ENCODE measurements at places on chromosomes 6 and 20.

DNA sequence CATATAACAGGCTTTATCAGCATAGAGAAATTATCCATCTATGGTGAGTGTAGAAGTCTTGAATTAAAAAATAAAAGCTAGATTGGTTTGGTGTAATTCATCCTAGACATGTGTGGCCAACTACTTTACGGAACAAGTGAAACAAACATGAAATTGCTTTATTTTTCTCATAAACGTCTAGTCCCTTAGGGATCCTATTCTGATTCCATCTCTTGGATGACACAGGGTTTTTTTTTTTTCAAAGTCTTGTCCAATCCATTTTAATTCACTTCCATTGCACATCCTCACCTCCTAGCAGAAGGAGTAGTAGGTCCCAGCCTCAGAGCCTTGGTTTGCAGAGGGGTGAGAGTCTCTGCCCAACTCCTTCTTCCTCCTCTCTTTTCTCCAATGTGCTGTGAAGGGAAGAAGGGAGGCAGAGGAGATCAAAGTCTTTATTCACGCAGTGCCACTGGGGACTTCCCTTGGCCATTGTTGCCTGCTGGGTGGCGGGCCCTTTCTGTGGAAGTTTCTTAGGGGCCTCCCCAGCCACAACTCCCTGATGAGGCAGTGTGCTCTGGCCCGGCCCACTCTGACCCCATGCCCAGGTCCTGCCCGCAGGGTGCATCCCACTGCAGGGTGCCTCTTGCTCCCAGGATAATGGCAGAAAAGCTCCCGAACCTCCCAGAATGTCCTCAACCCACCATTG is 104.4 kb upstream of the SNX9 start:
- no peak for DNase-seq

GRCh38 chr6:40844246-40844645 is 194.8 kb downstream of the UNC5CL start:
- DNase-seq = no peak

DNA sequence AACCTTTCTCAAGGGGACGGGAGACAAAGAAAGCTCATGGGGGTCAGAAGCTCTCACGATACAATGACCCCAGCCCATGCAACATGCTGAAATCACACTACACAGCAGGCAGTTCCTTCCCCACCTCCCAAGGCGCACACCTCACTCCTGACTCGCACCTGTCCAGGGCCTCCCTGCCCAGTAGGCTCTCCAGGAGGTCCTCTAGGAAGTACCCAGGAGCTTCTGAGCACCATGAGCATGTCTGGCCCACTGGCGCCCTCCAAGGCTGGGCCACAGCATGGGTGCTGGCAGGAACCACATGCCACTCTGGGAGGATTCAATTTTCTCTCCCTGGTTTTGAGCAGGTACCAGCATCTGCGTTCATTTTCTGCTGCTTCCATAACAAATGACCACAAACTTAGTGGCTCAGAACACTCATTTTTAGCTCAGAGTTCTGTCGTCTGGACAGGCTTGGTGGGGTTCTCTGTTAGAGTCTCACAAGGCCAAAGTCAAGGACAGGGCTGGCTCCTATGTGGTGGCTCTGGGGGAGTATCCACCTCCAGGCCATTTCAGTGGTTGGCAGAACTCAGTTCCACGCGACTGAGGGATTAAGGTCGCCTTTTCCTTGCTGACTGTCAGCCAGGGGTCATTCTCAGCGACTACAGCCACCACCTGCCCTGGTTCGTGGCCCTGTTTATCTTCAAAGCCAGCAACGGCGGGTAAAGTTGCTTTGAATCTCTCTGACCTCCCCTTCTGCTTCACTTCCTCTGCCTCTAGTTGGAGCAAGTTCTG is 32.7 kb downstream of the ACSS1 start:
- DNase-seq = no peak

DNA sequence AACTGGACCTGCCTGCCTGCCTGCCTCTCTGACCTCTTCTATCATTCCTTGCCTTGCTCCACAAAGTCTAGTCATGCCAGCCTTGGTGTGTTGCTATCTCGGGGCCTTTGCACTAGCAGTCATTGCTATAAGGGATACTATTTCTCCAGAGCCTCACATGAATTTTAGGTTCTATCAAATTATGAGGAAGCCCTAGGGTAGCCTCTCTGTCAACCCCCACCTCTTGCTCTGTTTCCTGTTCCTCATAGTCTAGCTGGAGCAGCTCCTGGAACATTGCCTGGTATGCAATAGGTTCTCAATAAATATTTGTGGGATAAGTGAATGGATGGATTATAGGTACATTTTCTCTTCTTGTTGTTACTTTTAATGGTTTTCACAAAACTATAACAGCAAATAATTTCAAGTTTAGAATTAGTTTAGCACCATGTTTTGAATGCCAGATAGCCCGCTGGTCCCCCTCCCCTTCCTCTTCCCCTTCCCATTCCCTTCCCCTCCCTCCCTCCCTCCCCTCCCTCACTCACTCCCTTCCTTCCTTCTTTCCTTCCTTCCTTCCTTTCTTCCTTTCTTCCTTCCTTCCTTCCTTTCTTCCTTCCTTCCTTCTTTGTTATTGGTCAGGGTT is 46.9 kb upstream of the DTNBP1 start:
- DNase-seq = no peak
